ENCODE measurements at places on chromosomes 7 and 10. TPM values are rescaled to one million over a fixed set of nuclear protein-coding genes. Genes with fewer than 3 reads are reported as not detected.

PTF1A gene
- not detected for total RNA-seq

FOXP2 gene
- total RNA-seq: 10.0 TPM

SMURF1 gene
- total RNA-seq: 25.0 TPM

HTR5A gene
- total RNA-seq: not detected

OPALIN gene
- total RNA-seq: not detected

TMEM229A gene
- 0.10 TPM for total RNA-seq
